SK-MEL-5 (cell line): ENCODE measurements at places on chromosomes 2 and 18. TPM values are rescaled to one million over a fixed set of nuclear protein-coding genes. Genes with fewer than 3 reads are reported as not detected.

GRCh38 chr2:217529271-217529670 lies 473.5 kb downstream of the TNS1 start:
- DNase-seq, result no peak

DNA sequence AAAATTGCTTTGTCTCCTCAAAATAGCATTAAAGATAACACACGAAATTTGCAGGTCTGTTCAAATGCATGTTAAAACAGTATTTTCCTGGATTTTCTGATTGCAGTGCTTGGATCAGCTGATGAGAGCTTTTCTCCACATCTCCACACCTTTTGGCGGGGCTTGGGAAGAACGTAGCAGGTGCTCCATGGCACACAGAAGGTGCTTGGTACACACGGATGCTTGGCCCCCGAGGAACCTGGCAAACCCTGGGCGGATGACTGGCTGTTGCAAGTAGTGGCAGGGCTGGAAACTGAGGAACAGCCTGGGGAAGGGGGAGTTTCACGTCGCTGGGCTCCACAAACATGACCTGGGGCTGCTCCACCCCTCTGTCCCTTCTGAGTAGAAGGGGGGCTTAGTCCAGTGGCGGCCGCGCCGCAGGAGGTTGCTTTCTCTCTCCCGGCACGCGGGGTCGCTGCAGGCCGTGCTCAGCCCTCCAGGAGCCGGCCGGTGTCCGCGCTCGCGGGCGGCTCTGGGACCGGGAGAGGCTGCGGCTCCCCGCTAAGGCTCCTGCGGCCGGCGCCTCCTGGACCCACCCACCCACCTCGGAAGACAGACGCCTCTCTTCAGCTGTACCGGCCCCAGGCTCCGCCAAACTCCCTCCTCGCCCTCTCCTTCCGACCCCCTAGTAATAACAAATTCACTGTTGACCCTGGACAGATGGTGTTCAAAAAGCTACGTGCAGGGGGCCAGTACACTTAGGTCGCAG lies 69.3 kb downstream of the MARCO start:
- peak; percentile 47 for DNase-seq

DNA sequence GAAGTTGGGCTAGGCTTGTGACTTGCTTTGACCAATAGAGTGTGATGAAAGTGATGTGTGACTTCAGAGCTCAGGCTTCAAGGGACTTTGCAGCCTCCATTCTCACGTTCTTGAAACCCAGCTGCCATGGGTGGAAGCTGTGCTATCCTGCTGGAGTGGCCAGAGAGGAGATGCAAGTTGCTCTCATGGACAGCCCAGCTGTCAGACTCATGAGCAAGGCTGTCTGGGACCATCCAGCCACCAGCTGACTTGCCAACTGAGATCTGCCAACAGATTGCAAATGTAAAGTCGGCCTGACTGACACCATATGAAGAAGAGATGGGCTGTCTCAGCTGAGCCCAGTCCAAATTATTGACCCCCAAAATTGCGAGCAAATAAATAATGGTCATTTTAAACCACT lies 226.4 kb upstream of the CXCR4 start:
- no peak for DNase-seq

GRCh38 chr2:99756059-99756458 lies 266.2 kb upstream of the REV1 start:
- no peak for DNase-seq

DNA sequence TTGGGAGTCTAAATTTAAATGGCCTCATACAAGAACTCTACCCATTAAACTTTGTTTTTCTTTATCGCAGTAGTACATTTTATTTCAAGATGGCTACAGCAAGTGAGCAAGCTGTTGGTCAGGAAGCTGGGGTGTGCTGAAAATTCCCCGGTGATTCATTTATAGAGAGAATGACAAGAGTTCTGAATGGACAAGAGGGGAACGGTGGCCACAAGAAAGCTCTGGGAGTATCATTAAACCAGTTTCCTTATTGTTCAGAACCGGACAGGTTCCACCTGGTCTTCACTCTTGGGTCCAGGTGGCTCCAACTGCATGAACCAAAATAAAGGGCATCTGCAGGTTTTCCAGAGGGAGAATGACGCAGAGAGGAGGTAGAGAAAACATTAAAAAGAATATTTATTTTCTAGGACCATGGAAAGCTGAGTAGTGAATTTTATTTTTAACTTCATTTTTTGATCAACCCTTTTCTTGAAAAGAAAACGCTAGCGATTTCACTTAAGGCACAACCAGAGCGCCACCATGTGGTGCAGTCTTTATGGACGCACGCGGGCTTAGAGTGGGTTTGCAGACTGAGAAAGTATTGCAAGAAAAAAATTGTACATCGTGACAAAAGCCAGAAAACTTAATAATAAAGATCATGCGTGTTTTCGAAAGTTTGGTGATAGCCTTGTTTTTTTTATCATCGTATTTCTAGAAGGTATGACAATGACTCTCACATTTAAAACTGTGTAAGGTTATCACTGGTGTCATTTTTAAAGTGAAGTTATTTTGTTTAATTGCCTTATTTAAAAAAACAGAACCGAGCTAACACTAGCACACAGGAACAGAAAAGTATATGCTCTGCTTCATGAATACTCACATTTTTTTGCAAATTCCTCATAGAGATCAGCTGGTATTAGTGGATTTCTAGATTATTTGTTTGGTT lies 97.9 kb upstream of the NOL4 start:
- peak; percentile 64 for DNase-seq

DNA sequence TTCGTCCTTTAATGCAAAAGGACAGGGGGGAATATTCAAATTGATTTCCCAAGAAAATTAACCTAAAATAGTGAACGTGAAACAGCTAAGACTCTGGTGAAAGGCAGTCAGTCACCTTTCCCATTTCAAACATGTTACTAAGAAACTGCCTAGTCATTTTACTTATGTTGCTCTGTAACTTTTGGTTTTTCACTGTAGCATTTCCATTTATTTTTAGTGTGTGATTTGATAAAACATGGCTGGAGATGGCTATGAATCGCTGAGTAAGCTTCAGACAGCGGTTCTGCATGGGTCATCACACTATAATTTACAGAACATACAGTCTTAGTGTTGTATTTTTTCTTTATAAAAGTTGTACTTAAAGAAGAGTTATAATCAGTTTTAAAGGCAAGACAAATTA lies 16.0 kb upstream of the KIDINS220 start:
- no peak for DNase-seq

DNA sequence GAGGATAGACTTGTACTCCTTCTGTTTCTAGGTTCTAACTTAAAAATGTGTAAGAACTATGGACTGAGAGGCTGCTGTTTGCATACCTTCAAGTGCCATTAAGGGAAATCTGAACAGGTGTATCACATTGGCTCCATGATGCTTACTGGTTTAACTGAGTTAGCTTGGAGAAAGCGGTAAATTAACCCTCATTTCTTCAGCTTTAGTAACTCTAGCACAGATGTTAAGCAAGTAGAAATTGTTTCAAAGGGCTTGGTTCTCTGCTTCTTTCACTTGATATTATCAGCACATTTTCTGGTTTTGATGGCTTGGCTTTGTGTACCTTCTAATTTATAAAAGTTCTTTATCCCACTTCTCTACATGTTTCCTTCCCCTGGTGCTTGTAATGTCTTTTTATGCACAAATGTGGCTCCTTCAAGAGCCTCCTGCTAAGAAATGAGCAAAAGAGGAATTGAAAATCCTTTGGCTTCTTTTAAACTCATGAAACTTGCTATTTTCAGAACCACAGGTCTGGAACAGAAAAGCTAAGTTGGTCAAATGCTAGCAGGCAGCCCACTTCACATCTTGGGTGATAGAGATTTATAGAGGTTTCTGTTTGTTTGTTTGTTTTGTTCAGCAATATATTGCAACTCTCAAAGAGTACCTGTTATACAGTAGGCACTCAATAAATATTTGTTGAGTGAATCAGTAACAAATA lies 249.9 kb upstream of the THUMPD2 start:
- DNase-seq, result no peak

DNA sequence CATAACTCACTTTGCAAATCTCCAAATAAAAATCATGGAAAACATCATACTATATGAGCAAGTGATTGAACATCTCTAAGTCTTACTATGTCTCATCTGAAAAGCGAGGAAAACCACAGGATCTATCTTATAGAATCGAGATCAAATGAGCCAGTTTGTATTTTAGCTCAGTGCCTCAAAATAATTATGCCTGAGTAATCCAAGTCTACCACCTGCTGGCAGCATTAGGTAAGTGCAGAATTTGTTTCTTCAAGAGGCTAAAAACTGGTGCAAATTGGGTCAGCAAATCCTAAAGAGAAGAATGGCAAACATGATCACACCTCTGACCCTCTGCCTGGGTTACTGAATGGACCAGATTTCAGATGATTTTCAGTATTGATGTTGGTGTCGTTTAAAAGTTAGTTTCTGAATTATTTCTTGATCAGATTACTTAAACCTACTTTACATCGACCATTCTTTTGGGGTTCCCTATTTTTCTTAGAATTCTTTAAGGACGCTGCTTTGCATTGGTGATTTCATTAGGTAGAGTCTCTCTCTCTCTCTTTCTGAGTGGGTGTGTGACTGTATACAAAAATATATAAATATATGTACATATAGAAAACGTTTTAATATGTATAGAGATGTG lies 12.7 kb upstream of the FHOD3 start:
- peak; percentile 76 for DNase-seq

- DNase-seq, result no peak
Observed at GRCh38 chr2:240831594-240832204, 11.7 kb upstream of the KIF1A start.

DNA sequence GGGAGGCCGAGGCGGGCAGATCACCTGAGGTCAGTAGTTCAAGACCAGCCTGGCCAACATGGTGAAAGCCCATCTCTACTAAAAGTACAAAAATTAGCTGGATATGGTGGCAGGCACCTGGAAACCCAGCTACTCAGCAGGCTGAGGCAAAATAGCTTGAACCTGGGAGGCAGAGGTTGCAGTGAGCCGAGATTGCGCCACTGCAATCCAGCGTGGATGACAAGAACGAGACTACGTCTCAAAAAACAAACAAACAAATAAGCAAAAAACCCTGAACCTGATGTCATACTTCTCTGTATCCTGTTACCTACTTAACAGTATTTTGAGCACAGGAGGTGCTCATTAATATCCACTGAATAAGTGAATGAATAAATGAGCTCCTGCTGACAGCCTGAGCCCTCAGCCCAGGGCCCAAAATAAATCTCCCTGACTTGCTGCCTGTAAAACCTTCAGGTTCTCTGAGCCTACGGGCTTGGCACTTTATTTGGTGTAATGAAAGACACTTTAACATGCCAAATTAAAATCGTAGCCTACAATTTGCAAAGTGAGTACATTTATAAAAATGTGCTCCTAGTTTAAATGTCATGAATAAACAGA lies 215.1 kb downstream of the ZNF385B start:
- no peak for DNase-seq

GRCh38 chr2:203909261-203909967 lies 27.1 kb upstream of the ICOS start:
- peak; percentile 65 for DNase-seq

- no peak for DNase-seq
Observed at GRCh38 chr2:110995911-110996310, 124.8 kb upstream of the BCL2L11 start.

The COL4A3 gene
- total RNA-seq, result 0.03 TPM in 1 of 2 replicates, not detected in the other

The UNC80 gene
- 2.1 and 2.8 TPM in 2 replicates for total RNA-seq
